ENCODE measurements at places on chromosomes 5 and 9. TPM values are rescaled to one million over a fixed set of nuclear protein-coding genes. Genes with fewer than 3 reads are reported as not detected.

The ELOVL7 gene
- total RNA-seq: 37.3 TPM

The NDUFS4 gene
- total RNA-seq: 127 TPM

The SLC36A2 gene
- not detected for total RNA-seq

The LIFR gene
- 0.12 TPM for total RNA-seq

The CERT1 gene
- total RNA-seq: 49.4 TPM

The NXNL2 gene
- 0.92 TPM for total RNA-seq

The ANKRD31 gene
- 2.8 TPM for total RNA-seq

The SARDH gene
- 17.3 TPM for total RNA-seq

The BTNL3 gene
- not detected for total RNA-seq

The MXD3 gene
- total RNA-seq: 38.5 TPM

The RNF44 gene
- total RNA-seq: 6.7 TPM

The KCNIP1 gene
- total RNA-seq: not detected

The CTSV gene
- total RNA-seq: 18.6 TPM
